ENCODE measurements at places on chromosomes 6 and 20.

GRCh38 chr20:1435337-1435699 is 31.3 kb downstream of the NSFL1C start:
- DNase-seq = no peak
- H3K27me3 ChIP-seq = peaks cover 21% of the 10 kb centered on the region
- H3K4me1 ChIP-seq = peaks cover 11% of the 10 kb centered on the region
- no peak overlapping the region for H3K4me3 ChIP-seq

- H3K36me3 ChIP-seq = no peaks in the 10 kb centered on the region
- peaks cover 5% of the 10 kb centered on the region for H3K27me3 ChIP-seq
- H3K4me3 ChIP-seq = no peak overlapping the region
- no peak for DNase-seq
Measured at GRCh38 chr20:44730441-44730840, 15.2 kb upstream of the KCNK15 start.

DNA sequence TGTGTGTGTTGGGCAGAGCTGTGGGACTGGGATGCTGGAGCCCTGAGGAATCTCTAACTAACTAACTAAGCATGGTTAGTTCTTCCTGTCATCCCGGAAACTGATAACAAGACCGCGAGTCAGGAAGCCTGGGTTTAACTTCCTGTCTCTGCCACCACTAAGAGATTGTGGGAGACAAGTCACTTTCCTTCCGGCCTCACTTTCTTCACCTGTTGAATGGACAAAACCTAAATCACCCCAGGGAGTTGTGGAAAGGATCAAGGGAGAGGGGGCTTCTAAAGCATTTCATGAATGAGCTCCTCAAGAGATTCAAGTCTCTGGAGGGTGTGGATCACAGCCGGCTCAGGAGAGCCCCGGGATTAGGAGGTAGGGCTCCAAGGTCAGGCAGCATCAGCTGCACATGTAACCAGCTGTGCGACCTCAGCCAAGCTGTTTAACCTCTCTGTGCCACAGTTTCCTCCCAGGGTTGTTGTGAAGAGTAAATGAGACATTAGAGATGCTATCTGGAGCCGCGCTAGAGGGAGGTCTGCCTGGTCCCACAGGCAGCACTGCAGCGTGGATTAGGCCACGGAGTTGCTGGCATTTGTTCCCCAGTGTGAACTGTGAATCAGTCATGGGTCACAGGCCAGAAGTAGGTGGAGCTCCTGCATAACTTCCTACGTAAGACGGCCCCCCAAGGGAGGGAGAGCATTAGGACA is 105.1 kb downstream of the TOX2 start:
- H3K4me1 ChIP-seq = peaks cover 25% of the 10 kb centered on the region
- peaks cover 2% of the 10 kb centered on the region for H3K36me3 ChIP-seq
- H3K27me3 ChIP-seq = peaks cover 74% of the 10 kb centered on the region
- H3K27ac ChIP-seq = peak overlapping the region; percentile 26

GRCh38 chr20:5001174-5002076 is at the start of gene SLC23A2:
Gene SLC23A2 (minus strand): TSS chr20:5001510. CDS start chr20:4932562, 68,948 bp downstream.
- H3K36me3 ChIP-seq = peaks cover 11% of the 10 kb centered on the region
- peak within 1 kb of the TSS; percentile 95 for H3K27ac ChIP-seq
- H3K4me1 ChIP-seq = peaks cover 39% of the 10 kb centered on the region
- H3K27me3 ChIP-seq = no peaks in the 10 kb centered on the region
- peak; percentile 55 for DNase-seq

- H3K4me3 ChIP-seq = peak overlapping the region; percentile 13
- DNase-seq = peak; percentile 61
- peaks cover 3% of the 10 kb centered on the region for H3K36me3 ChIP-seq
- H3K27ac ChIP-seq = no peak overlapping the region
- no peaks in the 10 kb centered on the region for H3K27me3 ChIP-seq
- H3K4me1 ChIP-seq = peaks cover 10% of the 10 kb centered on the region
Measured at GRCh38 chr20:31833130-31833930, 12.1 kb downstream of the FOXS1 start.

- no peak overlapping the region for H3K4me3 ChIP-seq
- H3K27ac ChIP-seq = no peak overlapping the region
- DNase-seq = no peak
- H3K27me3 ChIP-seq = peaks cover 46% of the 10 kb centered on the region
Measured at GRCh38 chr6:154410619-154411072, 54.0 kb upstream of the IPCEF1 start.

DNA sequence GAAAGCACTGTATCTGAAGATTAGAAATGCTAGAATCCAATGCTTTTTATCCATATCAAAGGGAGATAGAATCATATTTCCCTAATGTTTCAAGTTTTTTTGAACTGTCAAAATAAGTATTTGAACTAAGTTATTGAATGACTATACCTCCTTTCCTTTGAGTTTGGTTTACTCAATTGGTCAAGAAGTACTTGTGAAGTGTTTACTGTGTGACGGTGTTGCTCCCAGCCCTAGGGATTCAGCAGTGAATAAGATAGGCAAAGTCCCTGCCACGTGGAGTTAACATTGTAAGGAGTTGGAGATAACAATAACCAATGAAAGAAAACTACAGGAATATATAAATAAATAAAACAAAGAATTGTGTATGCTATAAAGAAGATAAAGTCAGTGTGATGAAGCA is 535.9 kb downstream of the FRK start:
- no peak overlapping the region for H3K4me3 ChIP-seq
- no peaks in the 10 kb centered on the region for H3K27me3 ChIP-seq
- H3K27ac ChIP-seq = no peak overlapping the region
- no peaks in the 10 kb centered on the region for H3K4me1 ChIP-seq
- no peaks in the 10 kb centered on the region for H3K36me3 ChIP-seq
- DNase-seq = no peak

DNA sequence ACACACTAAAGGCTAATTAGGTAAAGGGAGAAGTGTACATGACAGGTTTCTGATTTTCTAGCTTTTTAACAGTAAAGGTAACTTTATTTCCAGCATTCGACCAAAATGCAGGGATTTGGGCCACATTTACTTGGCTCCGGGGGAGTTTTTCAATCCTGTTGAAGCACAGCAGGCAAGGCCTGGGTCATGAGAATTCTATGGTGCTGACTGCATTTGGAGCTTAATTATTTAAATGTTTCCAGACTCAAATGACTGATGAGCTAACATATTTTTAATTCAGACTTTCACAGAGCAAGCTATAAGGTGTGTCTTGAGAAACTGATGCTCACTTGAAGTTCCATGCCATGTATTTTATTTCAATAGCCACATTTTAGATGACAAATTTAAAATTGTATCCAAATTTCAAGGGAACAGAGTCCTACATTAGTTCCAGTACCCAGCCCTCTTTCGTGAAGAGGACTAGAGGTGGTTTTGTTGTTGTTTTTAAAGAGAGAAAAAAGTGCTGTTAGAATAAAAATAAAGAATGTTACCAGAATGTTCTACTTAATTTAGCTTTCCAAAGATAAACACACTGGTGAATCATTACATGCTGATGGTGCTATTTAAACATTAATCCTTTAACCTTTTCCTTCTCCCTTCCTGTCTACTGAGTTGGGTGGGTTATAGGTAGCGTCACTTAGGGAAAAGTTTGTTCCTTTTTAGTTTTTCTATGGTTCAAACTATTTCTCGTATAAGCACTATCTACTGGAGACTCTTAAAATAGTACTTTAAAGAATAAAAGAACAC is 82.3 kb upstream of the PHACTR2 start:
- peaks cover 41% of the 10 kb centered on the region for H3K4me1 ChIP-seq
- H3K27ac ChIP-seq = peak overlapping the region; percentile 84
- no peak overlapping the region for H3K4me3 ChIP-seq
- H3K36me3 ChIP-seq = peaks cover 6% of the 10 kb centered on the region
- no peak for DNase-seq

DNA sequence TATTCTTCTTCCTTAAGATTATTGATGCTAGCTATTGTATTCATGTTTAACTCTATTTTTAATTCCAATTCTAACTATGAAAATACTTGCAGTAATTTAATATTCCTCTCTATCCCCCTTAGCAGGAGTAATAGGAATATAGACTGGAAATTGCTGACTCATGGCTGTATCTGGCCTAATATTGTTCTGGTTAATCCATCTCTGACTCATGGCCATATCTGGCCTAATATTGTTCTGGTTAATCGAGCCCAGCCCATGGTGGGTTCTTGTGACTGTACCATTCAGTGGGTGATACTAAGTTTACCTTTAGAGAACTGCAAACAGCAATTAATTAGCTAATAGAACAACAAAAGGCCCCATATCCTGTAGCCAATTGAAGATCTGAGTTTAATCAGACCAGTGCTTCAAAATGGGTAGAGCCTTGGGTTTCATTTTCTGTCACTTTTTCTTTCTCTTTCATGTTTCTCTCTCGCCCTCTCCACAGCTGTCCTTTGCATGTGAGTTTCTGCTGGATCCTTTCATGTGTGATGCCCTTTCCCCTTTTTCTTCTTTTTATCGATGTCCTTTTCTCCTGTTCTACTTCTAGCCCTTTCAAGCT is 50.6 kb downstream of the SLC22A3 start:
- peaks cover 22% of the 10 kb centered on the region for H3K4me1 ChIP-seq
- H3K27me3 ChIP-seq = peaks cover 7% of the 10 kb centered on the region
- DNase-seq = no peak
- peaks cover 2% of the 10 kb centered on the region for H3K36me3 ChIP-seq
- no peak overlapping the region for H3K27ac ChIP-seq

DNA sequence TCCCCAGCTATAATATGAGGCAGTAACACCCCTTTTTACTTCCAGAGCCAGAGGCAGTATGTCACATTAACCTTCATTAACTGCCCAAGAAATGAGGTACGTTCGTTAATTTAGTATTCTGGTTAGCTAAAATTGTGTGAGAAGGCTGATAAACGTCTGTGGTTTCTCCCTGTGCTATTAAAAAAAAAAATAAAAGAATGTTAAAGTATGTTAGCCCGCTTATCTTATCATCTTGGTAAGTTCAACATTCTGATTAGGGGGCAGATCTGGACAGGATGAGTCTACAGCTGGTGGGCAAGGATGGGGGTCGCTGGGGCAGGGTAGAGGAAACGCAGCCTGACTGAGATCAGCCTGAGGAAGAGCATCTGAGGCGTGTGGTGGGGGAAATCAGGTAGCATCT is 154.0 kb downstream of the PRL start:
- no peaks in the 10 kb centered on the region for H3K27me3 ChIP-seq
- no peak for DNase-seq
- no peak overlapping the region for H3K27ac ChIP-seq
- H3K4me1 ChIP-seq = peaks cover 3% of the 10 kb centered on the region

DNA sequence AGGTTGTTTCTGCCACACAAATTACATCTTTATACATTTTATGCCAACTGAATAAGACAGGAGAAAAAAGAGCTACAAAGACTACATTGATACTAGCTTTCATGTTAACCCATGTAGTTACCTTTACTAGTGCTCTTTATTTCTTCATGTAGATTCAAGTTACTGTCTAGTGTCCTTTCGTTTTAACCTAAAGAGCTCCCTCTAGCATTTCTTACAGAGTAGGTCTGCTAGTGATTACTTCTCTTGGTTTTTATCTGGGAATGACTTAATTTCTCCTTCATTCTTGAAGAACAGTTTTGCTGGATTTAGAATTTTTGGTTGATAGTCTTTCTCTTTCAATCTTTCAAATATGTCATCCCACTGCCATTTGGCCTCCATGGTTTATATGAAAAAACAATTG is 21.2 kb upstream of the NOP56 start:
- H3K27me3 ChIP-seq = peaks cover 46% of the 10 kb centered on the region
- peaks cover under 1% of the 10 kb centered on the region for H3K4me1 ChIP-seq
- no peak overlapping the region for H3K4me3 ChIP-seq
- H3K27ac ChIP-seq = no peak overlapping the region
- H3K36me3 ChIP-seq = no peaks in the 10 kb centered on the region
- no peak for DNase-seq

DNA sequence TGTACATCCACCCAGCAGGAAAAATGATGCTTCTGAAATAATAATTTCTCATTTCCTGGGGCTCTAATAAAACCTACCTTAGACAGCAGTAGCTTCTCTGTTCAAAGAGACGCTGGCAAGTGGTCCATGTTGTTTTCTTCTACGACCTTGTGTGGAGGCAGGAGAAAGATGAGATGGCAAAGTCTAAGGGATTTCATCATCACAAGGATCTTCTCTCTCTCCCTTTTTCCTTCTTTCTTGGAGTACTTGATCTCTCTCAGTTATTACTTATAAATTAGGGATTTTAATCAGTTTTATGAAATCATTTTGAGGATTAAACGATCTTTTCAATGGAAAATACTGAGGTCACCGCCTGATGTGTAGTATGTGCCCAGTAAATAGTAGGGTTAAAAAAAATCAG is 147.5 kb downstream of the BMP7 start:
- no peak for DNase-seq
- no peak overlapping the region for H3K27ac ChIP-seq
- no peaks in the 10 kb centered on the region for H3K4me1 ChIP-seq
- no peak overlapping the region for H3K4me3 ChIP-seq
- H3K36me3 ChIP-seq = no peaks in the 10 kb centered on the region

DNA sequence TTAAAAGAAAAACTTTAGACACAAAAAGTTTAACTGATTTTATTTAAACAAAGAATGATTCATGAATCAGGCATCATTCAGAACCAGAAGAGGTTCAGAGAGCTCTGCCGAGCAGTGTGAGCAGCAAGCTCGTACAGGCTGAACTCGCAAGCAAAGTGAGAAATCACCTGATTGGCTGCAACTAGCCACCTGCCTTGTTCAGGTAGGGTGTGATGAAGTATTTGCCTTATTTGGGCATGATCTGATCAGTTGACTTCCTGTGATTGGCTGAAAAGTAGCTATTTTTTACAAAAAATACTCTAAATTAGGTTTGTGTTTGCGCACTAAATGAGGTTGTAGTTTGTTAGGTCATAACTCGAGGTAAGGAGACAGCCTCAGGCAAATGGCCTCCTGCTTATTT is 80.7 kb downstream of the HIVEP1 start:
- DNase-seq = no peak
- no peaks in the 10 kb centered on the region for H3K27me3 ChIP-seq
- H3K4me1 ChIP-seq = peaks cover 6% of the 10 kb centered on the region
- H3K36me3 ChIP-seq = no peaks in the 10 kb centered on the region
- H3K27ac ChIP-seq = no peak overlapping the region

- H3K27me3 ChIP-seq = no peaks in the 10 kb centered on the region
- no peak overlapping the region for H3K4me3 ChIP-seq
- DNase-seq = no peak
- peak overlapping the region; percentile 53 for H3K27ac ChIP-seq
- peaks cover 83% of the 10 kb centered on the region for H3K36me3 ChIP-seq
Measured at GRCh38 chr20:45968081-45968671, 3.8 kb downstream of the ZNF335 start.

- peaks cover 20% of the 10 kb centered on the region for H3K36me3 ChIP-seq
- peak overlapping the region; percentile 93 for H3K27ac ChIP-seq
- DNase-seq = no peak
- H3K4me1 ChIP-seq = peaks cover 66% of the 10 kb centered on the region
- H3K4me3 ChIP-seq = peak overlapping the region; percentile 90
Measured at GRCh38 chr6:142906945-142907470, 38.0 kb downstream of the HIVEP2 start.

GRCh38 chr6:153411070-153411648 is 280.1 kb upstream of the RGS17 start:
- no peaks in the 10 kb centered on the region for H3K27me3 ChIP-seq
- H3K36me3 ChIP-seq = no peaks in the 10 kb centered on the region
- DNase-seq = no peak
- no peaks in the 10 kb centered on the region for H3K4me1 ChIP-seq
- no peak overlapping the region for H3K4me3 ChIP-seq
